ENCODE measurements at places on chromosomes 16 and 17.

- no peak for DNase-seq
Measured at GRCh38 chr16:9077091-9077809, 14.2 kb upstream of the HAPSTR1 start.

- DNase-seq = no peak
Measured at GRCh38 chr17:5922476-5922875, 147.7 kb upstream of the WSCD1 start.

DNA sequence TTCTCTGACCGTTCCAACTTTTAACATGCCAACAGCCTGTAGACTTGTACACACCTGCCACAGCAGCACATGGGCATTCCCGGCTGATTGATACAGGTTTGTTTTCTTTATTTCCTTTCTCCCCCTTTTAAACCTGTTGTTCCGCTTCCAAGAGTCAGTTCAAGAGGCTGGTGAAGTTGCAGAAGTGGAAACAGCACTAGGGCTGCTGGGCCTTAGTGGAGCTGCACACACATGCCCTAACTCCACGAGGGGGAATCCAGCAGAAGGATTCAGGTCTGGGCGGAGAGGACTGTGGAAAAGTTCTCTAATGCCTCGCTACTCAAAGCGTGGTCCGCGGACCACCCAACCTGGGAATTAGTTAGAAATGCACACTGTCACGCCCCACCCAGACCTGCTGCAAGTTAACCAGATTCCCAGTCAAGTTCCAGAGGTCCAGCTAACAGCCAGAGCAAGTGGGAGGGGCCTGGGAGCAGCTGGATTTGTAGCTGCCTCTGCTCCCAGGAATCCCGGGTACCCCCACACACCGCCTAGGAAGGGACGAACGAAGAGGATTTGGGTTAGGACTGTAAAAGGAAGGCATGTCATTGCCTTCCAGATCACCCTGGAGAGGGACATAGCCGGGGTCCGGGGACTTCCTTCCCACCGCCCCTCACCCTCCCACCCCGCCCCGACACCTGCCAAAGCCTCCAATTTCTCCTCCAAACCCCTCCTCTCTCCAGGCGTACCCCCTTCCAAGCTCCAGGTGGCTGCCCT lies 542 bp downstream of the SLC39A11 start:
- no peak for DNase-seq

- DNase-seq = no peak
Measured at GRCh38 chr17:77694391-77695363, 263.8 kb upstream of the TNRC6C start.

GRCh38 chr16:51312363-51313150 lies 161.5 kb upstream of the SALL1 start:
- no peak for DNase-seq

DNA sequence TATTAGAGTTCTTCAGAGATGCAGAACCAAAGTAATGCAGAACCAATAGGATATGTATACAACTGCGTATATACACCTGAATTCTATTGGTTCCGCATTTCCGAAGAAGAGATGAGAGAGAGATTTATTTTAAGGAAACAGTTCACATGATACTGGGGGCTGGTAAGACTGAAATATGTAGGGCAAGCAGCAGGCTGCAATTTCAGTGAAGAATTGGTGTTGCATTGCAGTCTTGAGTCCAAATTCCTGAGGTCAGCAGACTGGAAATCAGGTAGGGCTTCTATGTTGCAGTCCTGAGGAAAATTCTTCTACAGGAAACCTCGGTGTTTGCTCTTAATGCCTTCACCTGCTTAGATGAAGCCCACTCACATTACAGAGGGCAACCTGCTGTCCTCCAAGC lies 128.2 kb upstream of the MED13 start:
- no peak for DNase-seq

GRCh38 chr16:13153696-13154095 lies 252.3 kb downstream of the SHISA9 start:
- DNase-seq = no peak

DNA sequence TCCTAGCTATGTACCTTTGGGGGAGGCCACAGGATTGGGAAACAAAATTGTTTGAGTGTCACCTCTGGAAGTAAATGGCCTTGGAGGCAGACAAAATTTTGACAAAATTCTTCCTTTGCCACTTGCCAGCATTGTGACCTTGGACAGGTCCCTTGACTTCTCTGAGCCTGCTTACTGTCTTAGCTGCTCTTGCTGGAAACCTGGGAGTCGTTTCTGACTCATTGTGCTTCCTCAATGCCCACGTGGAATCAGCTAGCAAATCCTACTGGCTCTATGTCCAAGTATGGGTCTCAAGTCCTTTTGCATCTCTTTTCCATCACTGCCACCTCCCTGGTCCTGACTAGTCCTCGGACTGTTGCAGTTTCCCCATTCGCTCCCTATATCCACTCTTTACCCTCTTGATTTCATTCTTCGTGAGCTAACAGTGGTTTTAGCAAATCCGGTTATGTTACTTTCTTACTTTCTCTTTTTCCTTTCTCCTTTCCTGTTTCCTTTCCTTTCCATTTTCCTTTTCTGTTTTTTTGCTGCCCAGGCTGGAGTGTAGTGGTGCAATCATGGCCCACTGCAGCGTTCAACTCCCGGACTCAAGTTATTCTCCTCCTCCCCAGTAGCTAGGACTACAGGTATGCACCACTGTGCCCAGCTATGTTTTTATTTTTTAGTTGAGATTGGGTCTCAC lies 68.1 kb upstream of the LGALS9 start:
- no peak for DNase-seq

DNA sequence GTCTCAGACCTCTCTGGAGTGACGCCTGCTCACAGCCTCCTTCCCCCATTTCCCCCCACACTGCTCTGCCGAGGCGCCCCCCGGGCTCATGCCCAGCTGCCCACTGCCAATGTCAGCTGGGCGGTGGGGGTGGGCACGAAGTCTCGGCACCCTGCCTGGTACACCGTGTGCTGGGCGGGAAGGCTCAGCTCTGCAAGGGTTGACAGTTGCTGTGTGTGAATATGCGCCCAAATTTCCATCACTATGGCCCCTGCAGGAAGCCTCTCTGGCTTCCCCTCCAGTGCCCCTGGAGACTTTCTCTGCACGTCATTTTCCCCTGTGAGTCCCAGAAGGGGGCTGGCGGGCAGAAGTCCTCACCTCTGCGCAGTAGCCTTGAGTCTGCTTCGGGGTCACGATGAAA lies 11.6 kb upstream of the CAMKK1 start:
- DNase-seq = no peak

- DNase-seq = no peak
Measured at GRCh38 chr17:29112771-29113295, 67.4 kb downstream of the MYO18A start.

DNA sequence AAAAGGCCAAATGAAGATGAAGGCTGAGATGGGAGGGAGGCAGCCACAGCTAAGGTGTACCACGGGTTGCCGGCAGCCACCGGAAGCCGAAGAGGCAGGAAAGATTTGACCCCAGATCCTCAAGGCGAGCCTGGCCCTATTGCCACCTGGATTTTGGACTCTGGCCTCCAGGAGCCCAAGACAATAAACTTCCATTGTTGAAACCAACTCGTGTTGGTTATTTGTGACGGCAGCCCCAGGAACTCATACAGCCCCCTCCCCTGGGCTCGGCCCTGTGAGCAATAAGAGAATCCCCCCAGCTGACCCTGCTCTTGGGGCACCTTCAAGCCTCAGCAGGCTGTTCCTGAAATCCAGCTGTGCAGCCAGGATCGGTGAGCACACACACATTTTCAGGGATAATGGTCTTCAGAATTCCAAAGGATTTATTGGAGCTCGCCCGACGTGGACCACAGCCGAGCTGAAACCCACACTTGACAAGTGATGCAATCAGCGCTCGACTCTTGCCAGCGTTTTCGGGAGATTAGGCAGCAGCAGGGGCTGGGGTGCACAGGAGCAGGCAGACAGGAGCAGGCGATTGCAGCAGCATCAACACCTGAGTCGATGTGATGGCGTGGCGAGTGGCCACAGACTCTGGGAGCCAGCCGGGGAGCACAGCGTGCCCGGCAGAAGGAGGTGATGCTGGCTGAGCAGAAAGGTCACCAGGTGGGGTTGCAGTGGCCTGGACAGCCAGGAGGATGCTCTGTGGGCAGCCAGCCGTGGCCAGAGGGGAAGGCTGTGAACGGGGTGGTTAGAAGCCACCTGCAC lies 22.4 kb upstream of the CBX4 start:
- DNase-seq = no peak

DNA sequence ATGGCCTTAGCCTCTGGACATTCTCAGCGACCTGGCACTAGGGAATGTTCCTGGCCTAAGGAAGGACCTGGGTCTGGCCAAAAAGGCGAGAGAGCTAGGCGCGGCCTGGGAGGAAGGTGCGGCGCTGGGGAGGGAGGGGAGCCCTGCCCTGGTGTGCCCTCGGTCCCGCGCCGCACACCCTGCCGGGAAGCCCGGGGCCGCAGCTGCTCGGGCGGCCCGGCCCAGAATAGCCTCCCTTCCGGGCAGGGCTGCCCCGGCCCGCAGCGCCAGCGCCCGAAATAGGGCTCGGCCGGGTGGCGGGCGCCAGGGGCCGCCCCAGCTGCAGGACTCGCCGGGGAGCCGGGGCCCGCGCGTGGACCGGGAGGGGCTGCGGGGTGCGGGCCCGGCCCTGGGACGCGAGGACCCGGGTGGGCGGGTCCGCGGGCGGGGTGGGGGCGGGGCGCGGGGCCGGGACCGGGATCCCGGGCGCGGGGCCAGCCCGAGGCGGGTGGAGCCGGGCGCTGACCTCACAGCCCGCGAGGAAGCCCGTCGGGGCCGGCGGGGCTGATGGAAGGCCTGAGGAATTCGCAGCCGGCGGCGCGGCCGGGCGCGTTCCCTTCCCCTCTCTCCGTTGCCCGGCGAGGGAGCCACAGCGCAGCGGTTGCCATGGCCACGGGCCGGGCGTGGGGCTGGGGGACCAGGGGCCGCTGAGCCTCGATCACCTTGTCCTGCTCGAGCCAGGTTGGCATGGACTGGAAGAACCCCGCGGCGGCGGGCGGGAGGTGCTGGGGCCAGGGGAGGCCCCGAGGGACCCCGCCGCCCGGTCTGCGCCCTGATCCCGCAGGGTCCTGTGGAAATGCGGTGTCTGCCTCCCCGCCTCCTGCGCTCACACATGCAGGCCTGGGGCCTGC lies 18.1 kb downstream of the SOCS3 start:
- no peak for DNase-seq

GRCh38 chr16:24544640-24545039 lies 5.3 kb downstream of the RBBP6 start:
- no peak for DNase-seq

GRCh38 chr16:56916571-56917403 lies 15.2 kb upstream of the HERPUD1 start:
- no peak for DNase-seq

DNA sequence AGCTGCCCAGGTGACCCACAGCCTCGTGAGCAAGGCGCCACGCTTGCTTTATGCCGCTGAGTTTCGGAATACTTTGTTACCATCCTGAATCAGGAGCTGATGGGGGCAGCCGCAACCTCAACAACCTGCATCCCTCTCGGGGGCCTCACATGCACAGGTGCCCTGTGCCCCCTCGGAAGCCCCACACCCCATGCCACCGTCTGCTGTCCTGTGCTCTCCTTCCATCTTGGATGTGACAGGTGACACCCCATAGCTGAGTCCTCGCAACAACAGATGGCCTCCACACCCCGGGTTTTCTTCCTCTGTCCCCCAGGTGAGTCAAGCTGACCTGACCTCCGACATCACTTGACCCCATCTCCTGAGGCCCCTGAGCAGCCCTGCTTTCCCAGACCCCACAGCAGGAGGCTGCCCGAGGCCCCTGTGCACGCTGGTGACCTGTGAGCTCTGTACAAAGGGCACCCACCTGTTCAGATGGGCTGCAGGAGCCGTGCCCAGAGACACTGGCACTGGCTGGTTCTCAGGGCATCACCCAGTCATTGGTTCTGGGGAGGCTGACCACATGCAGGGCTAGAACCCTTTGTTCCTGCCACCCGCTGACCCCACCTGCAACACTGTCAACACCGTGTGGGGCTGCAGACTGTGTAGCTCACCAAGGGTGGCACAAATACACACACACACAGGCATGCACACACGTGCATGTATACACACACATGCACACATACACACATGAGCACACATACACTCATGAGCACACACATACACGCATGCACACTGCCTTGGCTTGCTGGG lies 57.7 kb downstream of the RMI2 start:
- DNase-seq = no peak

- no peak for DNase-seq
Measured at GRCh38 chr17:81046770-81047359, 11.9 kb downstream of the BAIAP2 start.

- no peak for DNase-seq
Measured at GRCh38 chr16:79082970-79083369, 517.6 kb downstream of the MAF start.

DNA sequence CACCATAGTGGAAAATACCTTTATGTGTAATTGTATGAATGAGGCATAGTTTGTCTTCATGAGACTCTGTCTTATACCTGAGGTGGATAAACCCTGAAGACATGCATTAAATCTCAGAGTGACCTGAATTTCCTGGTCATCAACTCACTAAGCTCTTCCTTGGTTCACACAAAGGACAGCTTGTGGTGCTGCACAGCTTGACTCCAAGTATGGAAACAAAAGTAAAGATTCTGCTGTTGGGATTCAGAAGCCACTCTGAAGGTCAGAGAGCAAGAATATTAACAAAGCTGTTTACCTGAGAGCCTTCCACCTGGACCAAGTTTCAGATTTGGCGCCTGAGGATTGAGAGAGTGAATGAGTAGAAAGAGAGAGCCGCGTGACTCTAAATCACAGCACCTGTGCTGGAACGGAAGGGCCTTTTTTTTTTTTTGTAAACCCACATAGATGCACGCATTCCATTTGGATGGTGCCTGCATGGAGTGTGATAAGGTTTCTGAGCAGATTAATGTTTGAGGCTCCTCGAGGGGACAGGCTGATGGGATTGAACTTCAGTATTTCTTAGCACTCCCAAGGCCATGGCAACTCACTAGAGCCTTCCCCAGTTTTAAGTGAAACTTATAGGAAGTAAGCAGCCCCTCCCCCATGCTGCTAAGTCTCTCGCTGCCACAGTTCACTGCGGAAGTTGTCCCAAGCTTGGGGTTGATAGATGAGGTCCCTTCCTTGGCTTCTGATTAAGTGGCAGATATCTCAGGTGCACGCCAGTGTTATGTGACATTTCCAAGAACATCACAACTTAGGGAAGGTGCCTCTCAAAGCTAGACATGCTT lies 28.7 kb downstream of the CALB2 start:
- DNase-seq = no peak

GRCh38 chr16:642189-643049 lies 791 bp downstream of the MCRIP2 start:
- no peak for DNase-seq

DNA sequence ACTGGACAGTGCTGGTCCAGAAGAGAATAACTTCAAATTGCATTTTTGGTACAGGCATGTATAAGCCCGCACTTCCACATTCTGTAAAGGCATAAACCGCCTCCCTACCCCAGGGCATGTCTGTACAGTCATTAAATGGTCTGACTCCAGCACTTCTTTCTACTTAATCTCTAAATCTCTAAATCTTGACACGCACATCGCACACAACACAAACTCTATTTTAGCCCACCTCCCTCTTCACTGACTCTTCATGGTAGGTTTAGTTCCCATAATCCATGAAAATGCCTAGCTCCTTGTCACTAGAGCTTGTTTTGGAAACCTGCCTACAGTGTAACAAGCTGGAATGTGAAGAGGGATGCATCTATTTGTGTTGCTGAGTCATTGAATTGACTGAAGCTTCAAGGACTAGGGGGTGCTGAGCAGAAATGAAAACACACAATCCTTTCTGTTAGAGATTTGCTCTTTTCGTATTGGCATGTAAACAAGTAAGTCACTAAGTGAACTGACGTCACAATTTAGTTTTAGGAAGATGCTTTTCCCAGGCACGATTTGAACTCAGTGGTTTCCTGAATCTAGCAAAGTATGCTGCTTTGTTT lies 1.6 kb upstream of the DUSP14 start:
- DNase-seq = no peak

GRCh38 chr16:69781118-69781517 lies 19.0 kb downstream of the WWP2 start:
- DNase-seq = no peak

- DNase-seq = no peak
Measured at GRCh38 chr17:77564278-77564920, 394.1 kb upstream of the TNRC6C start.

Measured in activated CD4-positive, alpha-beta T cell treated with anti-CD3 and anti-CD28 coated beads, Interleukin-2, amount 50 U/mL, for 24 hours (primary cell).